ENCODE measurements at places on chromosomes 4 and X.

- DNase-seq: peak; percentile 1
Measured at GRCh38 chr4:37219242-37219641, 25.3 kb upstream of the NWD2 start.

DNA sequence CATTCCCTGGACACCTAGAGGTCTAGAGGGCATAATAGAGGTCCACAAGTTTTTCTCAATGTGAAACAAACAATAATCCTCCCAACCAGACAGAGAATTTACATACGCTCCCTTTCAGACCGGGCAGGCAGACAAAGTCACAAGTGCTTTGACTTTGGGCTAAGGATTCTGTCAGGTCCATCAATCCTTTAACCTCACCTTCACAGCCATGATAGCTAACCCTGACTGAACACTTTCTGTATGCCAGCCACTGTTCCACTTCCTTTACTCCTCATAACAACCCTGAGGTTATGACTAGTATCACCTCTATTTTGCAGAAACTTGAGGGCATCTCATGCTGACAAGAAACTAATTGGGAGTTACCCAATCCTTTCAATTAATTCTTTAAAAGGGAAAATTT is 118.8 kb upstream of the AFF2 start:
- no peak for DNase-seq

DNA sequence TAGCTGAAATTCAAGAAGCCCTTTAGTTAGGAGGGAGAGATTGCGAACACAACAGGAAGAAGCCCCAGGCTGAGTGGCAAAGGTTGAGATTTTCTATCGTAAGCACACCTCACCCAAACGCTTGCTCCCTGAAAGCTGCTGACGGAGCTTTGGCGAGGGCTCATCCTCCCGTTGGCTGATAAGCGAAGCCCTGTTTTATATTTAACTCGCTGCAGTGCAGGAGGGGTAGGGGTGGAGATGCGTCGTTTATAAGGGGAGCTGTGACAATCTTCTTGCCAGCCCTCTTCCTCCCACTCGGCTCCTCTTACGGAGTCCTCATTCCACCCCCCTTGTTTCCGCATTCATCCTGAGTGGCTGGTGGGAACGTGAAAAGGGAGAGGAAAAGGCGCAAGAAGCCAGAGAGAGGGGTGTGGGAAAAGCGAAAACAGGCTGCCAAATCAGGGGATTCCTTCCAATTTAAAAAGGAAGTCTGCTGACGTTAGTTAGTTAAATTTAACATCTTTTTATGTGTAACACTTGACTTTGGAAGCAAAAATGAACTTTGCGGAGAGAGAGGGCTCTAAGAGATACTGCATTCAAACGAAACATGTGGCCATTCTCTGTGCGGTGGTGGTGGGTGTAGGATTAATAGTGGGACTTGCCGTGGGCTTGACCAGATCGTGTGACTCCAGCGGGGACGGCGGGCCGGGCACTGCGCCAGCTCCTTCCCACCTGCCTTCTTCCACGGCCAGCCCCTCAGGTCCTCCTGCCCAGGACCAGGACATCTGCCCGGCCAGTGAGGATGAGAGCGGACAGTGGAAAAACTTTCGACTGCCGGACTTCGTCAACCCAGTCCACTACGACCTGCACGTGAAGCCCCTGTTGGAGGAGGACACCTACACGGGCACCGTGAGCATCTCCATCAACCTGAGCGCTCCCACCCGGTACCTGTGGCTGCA is at the start of gene ENPEP:
Gene ENPEP, plus strand, starts transcription at position 275 of the 938 bp plus-strand sequence. Its CDS starts 260 bp downstream, at position 535.
- no peak for DNase-seq

DNA sequence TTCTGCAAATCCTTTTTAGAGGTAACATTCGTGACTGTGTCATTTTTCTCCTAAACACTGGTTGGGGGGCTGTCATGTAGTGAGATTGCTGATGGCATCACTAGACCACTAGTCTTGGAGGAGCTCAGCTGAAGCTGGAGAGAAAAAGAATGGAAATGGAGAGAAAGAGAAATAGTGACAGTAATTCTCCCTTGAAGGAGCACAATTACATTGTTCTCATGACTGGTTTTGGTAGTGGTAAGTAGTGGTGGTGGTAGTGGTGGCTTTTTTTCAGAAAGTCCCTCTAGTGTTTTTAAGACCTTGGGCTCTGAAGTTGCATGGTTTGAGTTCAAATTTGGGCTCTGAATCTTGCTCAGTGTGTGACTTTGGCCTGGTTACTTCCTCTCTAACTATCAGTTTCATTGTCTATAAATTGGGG is 99.8 kb downstream of the LARP7 start:
- no peak for DNase-seq

- no peak for DNase-seq
Measured at GRCh38 chr4:39642885-39643552, 4.4 kb upstream of the SMIM14 start.

DNA sequence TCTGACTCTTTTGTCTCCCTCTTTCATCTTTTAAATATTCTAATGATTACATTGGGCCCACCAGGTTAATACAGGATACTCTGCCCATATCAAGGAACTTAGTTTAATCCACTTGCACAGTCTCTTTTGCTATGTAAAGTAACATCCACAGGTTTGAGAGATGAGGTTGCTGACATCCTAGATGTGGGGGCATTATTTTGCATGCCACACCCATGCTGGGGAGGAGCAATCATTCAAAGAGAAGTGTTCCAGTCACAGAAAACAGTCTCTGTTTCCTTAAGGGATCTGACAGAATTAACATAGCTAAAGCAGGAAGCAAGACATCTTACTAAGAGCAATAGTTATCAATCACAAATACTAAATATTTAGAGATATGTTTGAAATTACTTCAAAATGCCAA is 11.5 kb upstream of the TRAM1L1 start:
- DNase-seq: no peak

GRCh38 chrX:47831788-47832187 is 4.9 kb upstream of the ZNF81 start:
- peak; percentile 47 for DNase-seq

- no peak for DNase-seq
Measured at GRCh38 chr4:181108237-181108636, 1135.0 kb upstream of the TENM3 start.

DNA sequence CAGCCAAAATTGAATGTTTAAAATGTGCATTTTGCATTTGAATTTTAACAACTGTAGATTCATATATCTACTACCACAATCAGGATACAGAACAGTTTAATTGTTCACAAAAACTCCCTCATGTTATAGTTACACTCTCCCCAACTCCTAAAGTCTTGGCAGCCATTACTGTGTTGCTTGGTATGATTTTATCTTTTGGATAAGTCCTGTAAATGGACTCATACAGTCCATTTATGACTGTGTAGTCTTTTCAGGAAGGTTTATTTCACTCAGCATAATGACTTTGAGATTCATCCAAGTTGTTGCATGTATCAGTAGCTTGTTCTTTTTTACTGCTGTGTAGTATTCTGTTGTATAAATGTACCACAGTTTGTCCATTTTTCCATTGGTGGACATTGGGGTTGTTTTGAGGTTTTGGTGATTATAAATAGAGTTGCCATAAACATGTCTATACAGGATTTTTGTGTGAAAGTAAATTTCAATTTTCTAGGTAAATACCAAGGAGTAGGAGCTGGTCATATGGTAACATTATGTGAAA is 9.9 kb downstream of the FAM193A start:
- DNase-seq: no peak

GRCh38 chrX:148913971-148914370 is 413.6 kb downstream of the AFF2 start:
- peak; percentile 16 for DNase-seq

DNA sequence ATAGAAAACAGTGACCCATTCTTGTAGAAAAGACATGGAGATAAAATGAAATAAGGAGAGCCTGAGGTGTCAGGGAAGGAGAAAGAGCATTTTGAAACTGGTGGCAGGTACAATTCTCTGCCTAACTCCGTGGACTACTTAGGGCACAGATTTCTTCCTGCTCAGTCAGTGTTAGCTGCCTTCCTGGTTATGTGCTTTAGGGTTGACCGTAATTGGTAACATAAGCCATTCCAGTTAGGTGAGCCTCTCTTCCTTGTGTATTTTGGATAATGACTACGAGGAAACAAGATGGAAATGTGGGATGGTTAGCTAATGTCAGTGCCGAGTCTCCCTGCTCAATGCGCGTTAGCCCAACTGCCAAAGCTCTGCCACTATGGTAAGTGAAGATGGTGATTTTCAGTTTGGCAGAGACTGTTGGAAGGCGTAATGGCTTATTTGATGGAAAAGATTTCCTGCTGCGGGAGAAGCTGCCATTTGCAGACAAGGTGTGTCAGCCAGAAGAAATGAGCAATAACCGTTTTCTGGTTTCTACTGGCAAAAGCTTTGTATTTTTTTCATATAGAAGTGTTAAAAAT is 174.1 kb downstream of the CBR4 start:
- no peak for DNase-seq

GRCh38 chr4:95541094-95541493 is 7.7 kb downstream of the UNC5C start:
- no peak for DNase-seq

- DNase-seq: peak; percentile 49
Measured at GRCh38 chr4:184417802-184418511, 56.4 kb downstream of the IRF2 start.

DNA sequence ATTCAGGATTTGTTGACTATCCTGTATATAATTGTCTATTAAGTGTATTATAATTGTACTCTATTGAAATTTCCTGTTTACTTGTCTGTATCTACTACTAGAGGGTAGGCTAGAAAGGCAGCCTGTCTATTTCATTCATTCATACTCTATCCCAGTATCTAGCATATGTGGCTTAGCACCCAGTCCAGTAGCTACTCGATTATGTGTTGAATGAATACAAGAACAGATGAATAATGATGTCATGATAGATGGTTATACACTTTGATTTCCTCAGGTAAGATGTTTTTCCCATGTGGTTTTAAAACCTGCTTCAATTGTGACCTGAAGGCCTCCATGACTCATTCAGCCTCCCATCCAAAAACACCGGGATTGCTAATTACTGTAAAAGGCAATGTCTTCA is 68.0 kb downstream of the IL21 start:
- no peak for DNase-seq

GRCh38 chr4:181364504-181364903 is 878.7 kb upstream of the TENM3 start:
- DNase-seq: no peak

DNA sequence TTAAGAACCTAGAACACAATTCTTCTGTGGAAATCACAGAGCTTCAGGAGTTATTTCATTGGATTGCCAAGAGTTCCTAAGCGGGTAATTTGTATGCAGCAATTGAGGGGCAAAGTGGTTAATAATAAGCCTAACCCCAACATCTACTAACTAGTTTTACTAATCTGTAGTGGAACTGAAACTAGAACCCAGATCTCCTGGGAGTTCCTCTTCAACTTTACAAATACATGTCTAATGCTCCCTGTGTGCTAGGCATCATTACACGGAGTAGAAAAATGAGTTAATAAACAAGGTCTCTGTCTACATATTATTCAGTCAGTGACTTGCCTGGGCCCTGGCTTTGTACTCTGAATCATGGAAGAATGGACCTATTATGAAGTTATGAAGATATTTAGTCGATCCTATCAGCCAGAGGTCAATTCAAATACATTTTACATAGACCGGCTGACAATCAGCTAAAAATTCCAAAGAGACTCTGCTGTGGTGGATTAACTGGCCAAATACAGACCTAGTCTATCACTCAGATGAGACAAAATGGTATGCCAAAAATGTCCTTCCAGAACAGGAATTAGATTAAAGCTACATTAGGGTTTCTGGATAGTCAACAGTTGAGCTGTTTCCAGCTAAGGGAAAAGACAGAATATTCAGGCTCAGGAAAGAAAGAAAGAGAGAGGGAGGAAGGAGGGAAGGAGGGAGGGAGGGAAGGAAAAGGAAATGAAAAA is 326.0 kb downstream of the FBXW7 start:
- DNase-seq: peak; percentile 20

DNA sequence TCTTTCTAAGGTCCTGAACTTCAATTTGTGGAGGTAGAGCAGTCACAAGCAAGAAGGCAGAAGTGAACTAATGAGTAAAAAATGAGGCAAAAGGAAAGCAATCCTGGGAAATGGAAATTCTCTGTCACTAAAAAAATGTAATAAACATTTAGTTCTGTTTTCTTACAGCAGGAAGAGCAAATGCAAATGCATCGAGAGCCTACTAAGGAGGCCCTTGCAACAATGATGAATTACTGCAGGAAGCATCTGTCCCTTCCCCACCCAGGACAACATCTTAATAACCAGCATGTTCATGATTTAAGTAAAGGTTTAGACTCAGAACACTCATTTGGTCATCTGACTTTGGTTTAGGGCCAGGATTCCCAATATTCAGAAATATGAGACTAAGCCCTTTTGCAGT is 341.4 kb upstream of the NOCT start:
- DNase-seq: no peak

DNA sequence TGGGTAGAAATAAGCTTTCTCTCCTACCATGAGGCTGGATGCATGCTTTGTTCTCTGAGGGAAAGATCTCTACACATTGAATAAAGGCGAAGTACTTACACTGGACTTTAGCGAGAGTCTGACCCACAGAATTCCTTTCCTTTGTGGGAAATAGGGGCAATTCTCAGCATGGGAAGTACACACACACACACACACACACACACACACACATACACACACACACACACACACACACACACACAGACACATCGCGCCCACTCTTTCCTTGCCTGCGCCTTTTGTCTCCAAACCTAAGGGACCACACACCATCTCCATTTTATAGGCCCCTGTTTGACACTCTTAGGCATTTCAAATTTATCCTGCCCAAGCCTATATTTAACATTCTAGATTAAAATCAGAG is 83.8 kb downstream of the LUZP4 start:
- DNase-seq: no peak

GRCh38 chr4:71604785-71605184 is 179.1 kb downstream of the GC start:
- DNase-seq: no peak

DNA sequence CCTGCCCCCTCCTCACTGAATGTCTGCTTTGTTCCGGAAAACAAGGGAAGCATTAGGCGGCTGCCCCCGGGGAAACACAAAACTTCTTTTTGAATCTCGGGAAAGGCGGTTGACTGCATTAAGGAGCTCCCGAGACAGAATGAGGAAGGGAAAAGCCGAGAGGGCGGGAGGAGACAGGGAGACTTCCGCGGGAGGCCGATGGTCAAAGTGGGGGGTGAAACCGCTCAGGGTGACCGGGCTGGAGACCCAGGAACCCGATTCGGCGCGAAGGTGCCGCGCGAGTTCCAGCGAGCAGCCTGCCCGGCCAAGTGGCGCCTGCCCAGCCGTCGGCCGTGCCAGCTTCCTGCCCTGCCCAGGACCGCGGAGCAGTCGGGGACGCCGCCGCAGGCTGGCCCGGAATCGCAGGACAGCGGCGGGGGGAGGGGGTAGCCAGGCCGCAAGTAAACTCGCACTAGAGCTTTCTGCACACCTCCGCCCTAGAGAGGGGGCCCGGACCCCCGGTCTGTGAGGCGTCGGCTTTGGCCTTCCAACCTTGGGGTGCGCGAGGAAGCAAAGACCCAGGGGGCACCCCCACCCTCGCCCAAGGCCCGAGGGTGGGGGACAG is 55.1 kb upstream of the BCOR start:
- peak; percentile 64 for DNase-seq

DNA sequence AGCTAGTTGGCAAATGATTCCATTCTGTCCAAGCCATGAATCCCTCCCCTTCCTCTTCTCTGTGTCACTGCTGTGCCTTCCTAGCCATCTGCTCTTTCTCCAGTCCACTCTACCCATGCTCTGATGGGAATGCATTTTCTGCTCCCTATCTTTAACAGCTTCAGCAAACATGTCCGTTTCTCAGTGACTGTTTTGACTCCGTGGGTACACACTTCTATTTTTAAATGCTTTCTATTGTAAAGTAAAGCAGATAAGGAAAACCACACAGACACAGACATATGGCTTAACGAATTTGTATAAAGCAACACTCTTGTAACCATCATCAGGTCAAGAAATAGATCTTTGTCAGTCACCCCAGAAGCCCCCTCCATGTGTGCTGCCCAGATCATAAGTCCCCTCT is 72.4 kb upstream of the KLHL13 start:
- DNase-seq: no peak
